ENCODE measurements at places on chromosomes 2 and 18. TPM values are rescaled to one million over a fixed set of nuclear protein-coding genes. Genes with fewer than 3 reads are reported as not detected.

LCT gene
- total RNA-seq: not detected

KIF1A gene
- total RNA-seq: 4.0 TPM

DOK6 gene
- 0.47 TPM for total RNA-seq

NCKAP5 gene
- total RNA-seq: not detected

DNA sequence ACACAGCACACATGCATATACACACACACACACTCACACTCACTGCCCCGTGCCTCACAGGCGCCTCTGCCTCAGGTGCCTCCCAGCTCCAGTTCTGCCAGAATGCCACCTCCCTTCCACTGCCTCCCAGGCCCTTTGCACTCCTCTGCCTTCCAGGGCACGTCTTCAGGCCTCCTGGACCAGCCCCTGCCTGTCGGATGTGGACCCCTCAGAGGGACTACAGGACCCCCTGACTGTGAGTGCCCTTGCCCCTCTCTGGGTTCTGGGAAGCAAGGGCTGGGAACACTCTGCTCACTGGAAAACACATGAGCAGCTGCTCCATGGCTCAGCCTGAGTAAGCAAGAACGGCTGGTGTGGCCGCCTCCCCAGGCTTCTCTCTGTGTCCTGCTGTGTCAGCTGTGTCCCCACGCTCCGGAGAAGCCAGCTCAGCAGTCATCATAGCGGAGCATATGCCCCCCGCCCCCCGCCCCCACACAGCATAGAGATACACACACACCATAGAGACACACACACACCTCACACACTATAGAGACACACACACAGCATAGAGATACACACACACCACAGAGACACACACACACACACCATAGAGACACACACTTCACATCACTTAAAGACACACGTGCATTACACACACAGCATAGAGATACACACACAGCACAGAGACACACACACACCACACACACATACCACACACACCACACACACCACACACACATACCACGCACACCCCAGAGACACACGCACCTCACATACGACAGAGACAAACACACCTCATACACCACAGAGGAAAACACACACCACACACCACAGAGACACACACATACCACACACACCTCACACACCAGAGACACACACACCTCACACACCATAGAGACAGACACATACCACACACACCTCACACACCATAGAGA is 271.3 kb downstream of the CYRIA start:
- no peaks in the 10 kb centered on the region for H3K36me3 ChIP-seq
- H3K27ac ChIP-seq: peak overlapping the region; percentile 1
- peak; percentile 87 for DNase-seq
- peaks cover 26% of the 10 kb centered on the region for H3K4me1 ChIP-seq
- no peaks in the 10 kb centered on the region for H3K27me3 ChIP-seq
- no peak overlapping the region for H3K4me3 ChIP-seq

GRCh38 chr2:70418514-70418913 is 116.6 kb upstream of the FAM136A start:
- no peak overlapping the region for H3K4me3 ChIP-seq
- H3K27ac ChIP-seq: no peak overlapping the region
- H3K4me1 ChIP-seq: no peaks in the 10 kb centered on the region
- peaks cover 6% of the 10 kb centered on the region for H3K27me3 ChIP-seq
- peak; percentile 29 for DNase-seq
- no peaks in the 10 kb centered on the region for H3K36me3 ChIP-seq

- H3K4me1 ChIP-seq: no peaks in the 10 kb centered on the region
- H3K27me3 ChIP-seq: no peaks in the 10 kb centered on the region
- no peaks in the 10 kb centered on the region for H3K36me3 ChIP-seq
Observed at GRCh38 chr18:42053188-42053781, 98.3 kb downstream of the PIK3C3 start.

- no peaks in the 10 kb centered on the region for H3K27me3 ChIP-seq
- peak overlapping the region; percentile 74 for H3K4me3 ChIP-seq
- no peak overlapping the region for H3K27ac ChIP-seq
Observed at GRCh38 chr2:27772804-27773203, 1.3 kb downstream of the MRPL33 start.

- H3K4me1 ChIP-seq: no peaks in the 10 kb centered on the region
- no peak overlapping the region for H3K4me3 ChIP-seq
- no peaks in the 10 kb centered on the region for H3K27me3 ChIP-seq
- no peaks in the 10 kb centered on the region for H3K36me3 ChIP-seq
Observed at GRCh38 chr2:52288596-52288995, 1256.7 kb upstream of the NRXN1 start.

GRCh38 chr18:1018181-1018681 is 113.6 kb downstream of the ADCYAP1 start:
- no peaks in the 10 kb centered on the region for H3K36me3 ChIP-seq
- no peaks in the 10 kb centered on the region for H3K27me3 ChIP-seq
- H3K4me3 ChIP-seq: peak overlapping the region; percentile 23
- DNase-seq: peak; percentile 84
- peak overlapping the region; percentile 99 for H3K27ac ChIP-seq

GRCh38 chr18:49133112-49133511 is 182.3 kb upstream of the SMAD7 start:
- no peaks in the 10 kb centered on the region for H3K4me1 ChIP-seq
- H3K36me3 ChIP-seq: no peaks in the 10 kb centered on the region
- H3K27me3 ChIP-seq: no peaks in the 10 kb centered on the region
- no peak for DNase-seq
- no peak overlapping the region for H3K4me3 ChIP-seq

DNA sequence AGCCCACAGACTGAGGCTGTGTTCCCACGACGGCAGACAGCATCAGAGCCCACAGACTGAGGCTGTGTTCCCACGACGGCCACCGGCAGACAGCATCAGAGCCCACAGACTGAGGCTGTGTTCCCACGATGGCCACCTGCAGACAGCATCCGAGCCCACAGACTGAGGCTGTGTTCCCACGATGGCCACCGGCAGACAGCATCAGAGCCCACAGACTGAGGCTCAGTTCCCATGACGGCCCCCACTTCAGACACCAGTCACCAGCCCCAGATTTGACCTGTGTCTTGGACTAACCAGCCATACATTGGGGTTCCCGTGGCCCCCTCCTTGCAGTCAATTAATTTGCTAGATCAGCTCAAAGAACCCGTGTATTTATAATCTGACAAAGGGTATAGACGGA is 57.8 kb upstream of the SNTG2 start:
- H3K27ac ChIP-seq: no peak overlapping the region
- peaks cover 12% of the 10 kb centered on the region for H3K4me1 ChIP-seq
- DNase-seq: no peak

DNA sequence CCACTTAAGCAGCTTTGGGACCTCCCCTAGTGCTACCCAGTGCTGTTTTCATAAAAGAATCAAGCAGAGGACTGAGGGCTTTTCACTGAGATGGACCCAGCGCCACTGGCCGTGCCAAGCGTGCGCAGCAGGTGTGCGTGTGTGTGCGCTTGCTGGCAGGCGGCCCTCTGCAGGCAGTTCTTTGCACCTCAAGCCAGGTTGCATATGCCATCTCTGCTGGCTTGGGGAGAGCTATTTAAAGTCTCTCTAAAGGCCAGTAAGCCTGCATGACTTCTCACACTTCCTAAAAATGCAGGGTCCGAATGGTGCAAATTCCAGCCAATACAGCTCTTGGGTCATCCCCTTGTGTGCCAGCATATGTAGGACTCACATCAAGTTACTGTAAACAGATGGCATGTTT is 255.5 kb downstream of the RNF152 start:
- no peak for DNase-seq
- no peak overlapping the region for H3K4me3 ChIP-seq
- H3K4me1 ChIP-seq: peaks cover 9% of the 10 kb centered on the region

- no peak overlapping the region for H3K27ac ChIP-seq
- H3K27me3 ChIP-seq: no peaks in the 10 kb centered on the region
- no peak for DNase-seq
- H3K4me3 ChIP-seq: no peak overlapping the region
- peaks cover 63% of the 10 kb centered on the region for H3K36me3 ChIP-seq
Observed at GRCh38 chr2:222294996-222295367, 3.8 kb downstream of the PAX3 start.

DNA sequence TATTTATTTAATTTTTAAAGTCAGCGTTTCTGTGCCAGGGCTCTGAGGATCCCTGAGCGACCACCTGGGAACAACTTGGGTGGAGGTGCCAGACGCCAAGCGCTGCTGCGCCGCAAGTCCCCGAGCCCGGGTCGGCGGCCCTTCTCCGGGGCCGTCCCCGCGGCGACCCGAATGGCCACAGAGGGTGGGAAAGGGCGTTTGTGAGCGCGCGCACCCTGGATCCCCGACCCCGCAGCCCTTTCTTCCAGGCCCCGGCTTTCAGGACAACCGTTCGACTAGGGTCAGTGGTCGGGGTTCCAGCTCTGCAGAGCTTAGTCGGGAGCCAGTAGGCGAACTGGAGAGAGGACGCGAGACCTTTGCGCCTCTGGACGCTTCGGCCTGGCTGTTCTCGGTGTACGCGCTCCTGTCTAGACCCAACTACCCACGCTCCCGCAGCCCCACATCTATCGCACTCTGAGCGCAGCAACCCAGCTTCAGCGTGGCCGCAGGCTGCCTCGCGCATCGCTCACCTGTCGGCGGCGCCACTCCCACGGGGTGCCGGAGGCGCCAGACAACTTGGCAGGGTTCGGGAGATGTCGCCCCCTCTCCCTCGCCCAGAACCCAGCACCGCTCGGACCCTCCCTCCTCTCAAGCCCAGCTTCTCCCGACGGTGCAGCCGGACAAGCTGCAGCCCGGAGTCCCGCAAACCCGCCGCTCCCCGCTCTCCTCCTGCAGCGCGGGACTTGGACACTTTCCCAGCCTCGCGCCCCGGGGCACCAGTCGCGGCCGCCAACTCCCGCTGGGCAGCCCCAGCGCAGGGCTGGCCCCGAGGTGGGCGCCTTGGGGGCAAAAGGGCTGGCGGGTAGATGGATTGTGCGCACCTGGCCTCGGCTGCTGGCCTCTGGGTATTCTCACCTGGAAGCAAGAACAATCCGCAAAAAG is 758 bp downstream of the LYPD1 start:
- no peak overlapping the region for H3K4me3 ChIP-seq
- no peak for DNase-seq
- H3K27me3 ChIP-seq: 0 out of 2 replicates have a peak, but pooled peaks cover 3% of the 10 kb centered on the region
- H3K36me3 ChIP-seq: no peaks in the 10 kb centered on the region
- no peak overlapping the region for H3K27ac ChIP-seq

DNA sequence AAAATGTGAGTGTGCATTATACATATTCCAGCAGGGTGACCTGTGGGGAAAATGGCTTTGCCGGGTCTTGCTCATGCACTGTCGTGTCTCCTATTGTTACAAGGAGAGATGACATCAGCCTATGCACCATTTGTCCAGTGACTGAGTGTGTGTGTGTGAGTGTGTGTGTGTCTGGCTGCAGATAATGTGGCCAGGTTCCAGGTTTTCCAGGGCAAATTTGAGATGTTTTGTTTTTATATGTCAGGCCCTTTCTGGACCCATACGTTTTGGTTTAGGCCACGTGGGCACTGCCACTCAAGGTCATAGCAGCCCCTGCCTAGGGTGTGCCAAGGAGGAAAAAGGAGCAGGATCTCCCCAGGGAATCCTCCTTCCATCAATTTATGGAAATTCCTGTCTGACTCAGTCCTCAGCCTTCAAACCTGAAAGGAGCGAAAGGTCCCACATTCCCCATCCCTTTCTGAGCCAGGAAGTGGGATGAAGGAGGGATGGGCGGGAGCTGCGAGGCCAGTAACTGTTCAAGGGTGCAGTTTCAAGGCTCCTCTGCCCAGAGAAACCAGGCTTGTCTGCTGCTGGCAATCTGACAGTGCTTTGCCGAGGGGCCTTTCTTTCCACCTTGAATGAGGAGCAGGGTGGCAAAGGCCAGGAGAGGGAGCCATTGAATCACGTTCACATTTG is 93.0 kb upstream of the SMAD2 start:
- no peaks in the 10 kb centered on the region for H3K36me3 ChIP-seq
- no peak overlapping the region for H3K4me3 ChIP-seq
- peak; percentile 66 for DNase-seq
- no peaks in the 10 kb centered on the region for H3K4me1 ChIP-seq

DNA sequence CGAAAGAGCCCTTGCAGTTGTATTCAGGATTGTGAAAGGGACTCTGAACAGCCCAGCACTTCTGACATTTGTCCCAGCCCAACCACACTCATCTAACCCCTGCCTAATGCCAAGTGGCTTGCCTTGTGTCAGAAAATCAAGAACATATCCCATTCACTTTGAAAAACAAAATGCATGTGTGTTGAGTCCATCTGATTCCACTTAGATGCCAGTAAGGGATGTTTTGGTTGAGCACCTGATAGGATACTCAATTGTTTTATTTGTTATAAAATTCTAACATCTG is 776.8 kb downstream of the BCL11A start:
- no peaks in the 10 kb centered on the region for H3K36me3 ChIP-seq
- H3K27ac ChIP-seq: no peak overlapping the region
- DNase-seq: no peak
- no peak overlapping the region for H3K4me3 ChIP-seq
- H3K27me3 ChIP-seq: no peaks in the 10 kb centered on the region

GRCh38 chr2:3519255-3520205 is at the start of gene ADI1:
ADI1 (minus strand) TSS chr2:3519531; CDS start chr2:3519487, 44 bp downstream.
- peak; percentile 89 for DNase-seq
- peak within 1 kb of the TSS; percentile 85 for H3K27ac ChIP-seq
- H3K4me1 ChIP-seq: peaks cover 9% of the 10 kb centered on the region
- peak within 1 kb of the TSS; percentile 81 for H3K4me3 ChIP-seq
- no peaks in the 10 kb centered on the region for H3K27me3 ChIP-seq

DNA sequence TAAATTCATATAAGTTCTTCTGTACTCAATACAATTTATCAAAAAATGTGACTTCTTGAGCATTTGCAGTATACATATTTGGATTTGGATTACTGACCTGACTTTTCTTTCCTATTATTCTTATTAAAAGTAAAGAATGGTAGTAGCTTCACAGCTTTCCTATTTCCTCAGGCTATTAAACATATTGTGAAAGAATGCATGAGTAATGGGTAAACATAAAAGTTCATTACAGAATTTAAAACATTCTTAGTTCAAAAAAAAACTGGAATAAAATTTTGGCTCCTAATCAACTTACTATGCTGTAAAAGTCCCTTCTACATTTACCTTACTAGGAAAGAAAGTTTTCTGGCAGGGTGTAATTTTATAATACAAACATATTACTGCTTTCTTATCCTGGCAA is 27.3 kb upstream of the C2orf66 start:
- no peaks in the 10 kb centered on the region for H3K27me3 ChIP-seq
- no peak overlapping the region for H3K4me3 ChIP-seq
- no peaks in the 10 kb centered on the region for H3K4me1 ChIP-seq
- DNase-seq: no peak
- peaks cover 19% of the 10 kb centered on the region for H3K36me3 ChIP-seq

- no peak overlapping the region for H3K4me3 ChIP-seq
- no peaks in the 10 kb centered on the region for H3K27me3 ChIP-seq
- no peaks in the 10 kb centered on the region for H3K36me3 ChIP-seq
- H3K27ac ChIP-seq: no peak overlapping the region
Observed at GRCh38 chr18:36711014-36711725, 117.6 kb downstream of the TPGS2 start.

- no peak overlapping the region for H3K4me3 ChIP-seq
- H3K27me3 ChIP-seq: no peaks in the 10 kb centered on the region
- DNase-seq: peak; percentile 35
- no peaks in the 10 kb centered on the region for H3K36me3 ChIP-seq
- H3K4me1 ChIP-seq: no peaks in the 10 kb centered on the region
Observed at GRCh38 chr18:42028247-42028832, 73.3 kb downstream of the PIK3C3 start.

GRCh38 chr18:57516056-57516455 is 70.4 kb downstream of the FECH start:
- H3K4me1 ChIP-seq: no peaks in the 10 kb centered on the region
- H3K36me3 ChIP-seq: no peaks in the 10 kb centered on the region
- H3K4me3 ChIP-seq: no peak overlapping the region
- no peak for DNase-seq

All from SJCRH30 (cell line).